ENCODE measurements at places on chromosomes 6 and 20.

DNA sequence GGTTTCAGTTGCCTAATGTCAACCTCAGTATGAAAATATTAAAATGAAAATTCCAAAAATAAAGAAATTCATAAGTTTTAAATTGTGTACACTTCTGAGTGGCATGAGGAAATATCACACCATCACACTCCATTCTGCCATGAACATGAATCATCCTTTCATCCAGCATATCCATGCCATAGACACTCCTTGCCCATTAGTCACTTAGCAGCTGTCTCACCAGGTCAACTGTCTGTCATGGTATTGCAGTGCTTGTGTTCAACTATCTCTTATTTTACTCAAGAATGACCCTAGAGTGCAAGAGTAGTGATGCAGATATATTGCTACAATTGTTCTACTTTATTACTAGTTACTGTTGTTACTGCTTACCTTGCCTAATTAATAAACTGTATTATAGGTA lies 712.4 kb downstream of the EPHA7 start:
- no peak for DNase-seq

DNA sequence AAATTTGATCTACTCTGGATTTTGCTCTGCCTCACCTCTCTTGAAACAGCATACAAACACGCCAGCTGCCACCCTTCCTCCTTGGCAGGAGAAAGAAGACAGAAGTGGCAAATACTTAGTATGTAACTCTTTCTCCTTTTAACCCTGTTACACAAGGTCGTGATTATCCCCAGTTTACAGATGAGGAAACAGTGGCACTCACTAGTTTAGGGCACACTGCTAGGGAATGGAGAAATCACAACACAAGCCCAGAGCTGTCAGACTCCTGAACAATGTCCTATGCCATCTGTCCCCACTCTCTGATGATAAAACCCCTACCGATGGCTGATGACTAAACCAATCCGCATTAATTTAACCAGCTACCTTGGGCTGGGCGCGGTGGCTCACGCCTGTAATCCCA lies 79.7 kb downstream of the FGD2 start:
- DNase-seq, result no peak

GRCh38 chr6:108676555-108676954 lies 115.8 kb downstream of the FOXO3 start:
- DNase-seq, result no peak

DNA sequence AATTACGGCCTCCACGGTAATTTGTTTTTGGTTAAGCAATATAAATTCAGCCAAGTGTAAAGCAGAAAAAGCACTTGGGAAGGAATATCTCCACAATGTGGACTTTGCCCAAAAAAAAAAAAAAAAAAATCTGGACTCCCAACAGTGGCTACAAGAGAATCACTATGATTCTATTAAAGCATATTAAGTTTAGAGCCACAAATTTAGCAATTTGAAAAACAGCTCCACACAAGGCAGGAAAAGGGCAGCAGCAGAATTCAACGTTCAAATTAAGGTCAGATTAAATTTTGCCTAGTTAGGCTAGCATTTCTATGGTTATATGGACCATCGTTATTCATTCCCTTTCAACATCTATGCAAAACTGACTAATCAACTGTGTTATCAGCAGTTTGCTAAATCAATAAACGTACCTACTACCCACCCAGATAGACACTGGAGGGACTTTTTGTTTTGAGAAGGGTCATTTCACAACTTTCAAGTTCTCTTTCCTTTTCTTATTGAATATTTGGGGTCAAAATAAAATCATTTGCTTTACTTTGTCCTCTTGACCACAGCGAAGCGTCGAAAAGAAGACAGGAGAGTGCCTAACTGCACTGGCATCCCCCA lies 1.0 kb downstream of the MCM9 start:
- DNase-seq, result no peak

GRCh38 chr6:107585815-107586435 lies 96.0 kb downstream of the SOBP start:
- DNase-seq, result no peak

- DNase-seq, result no peak
These were observed 62.6 kb downstream of the RIN2 start for GRCh38 chr20:19820555-19821211.

- DNase-seq, result peak; percentile 61
These were observed 3.5 kb downstream of the SOBP start for GRCh38 chr6:107493158-107494057.

DNA sequence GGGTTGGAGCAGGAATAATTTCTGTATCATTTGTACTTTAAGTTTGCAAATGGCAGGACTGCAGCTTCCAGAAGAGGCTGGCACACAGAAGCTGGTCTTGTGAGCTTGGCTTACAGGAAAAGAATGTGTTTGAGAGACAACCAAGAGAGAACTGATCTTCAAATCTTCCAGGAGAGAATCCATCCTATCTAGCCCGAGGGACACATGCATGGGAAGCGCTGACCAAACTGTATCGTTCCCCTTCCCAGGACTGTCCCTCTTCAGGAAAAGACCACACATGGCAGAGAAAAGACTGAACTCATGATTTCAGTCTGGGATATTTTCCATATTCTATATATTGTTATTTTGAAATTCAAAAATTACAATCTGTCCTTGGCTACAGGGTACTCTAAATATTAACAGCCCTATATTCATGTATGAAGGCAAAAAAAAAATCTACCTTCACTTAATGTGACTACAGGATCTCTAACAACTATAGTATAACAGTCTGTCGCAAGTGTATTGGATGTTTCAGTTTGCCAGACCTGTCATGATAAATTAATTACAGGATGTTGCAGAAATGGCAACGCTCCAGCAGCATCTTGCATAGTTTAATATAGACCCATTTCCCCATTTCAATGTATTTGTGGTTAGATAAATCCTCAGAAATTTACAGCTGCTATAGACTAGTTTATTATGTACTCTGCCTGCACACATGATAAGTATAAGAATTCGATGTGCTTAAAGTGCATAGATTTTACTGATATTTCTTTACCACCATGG lies 99.4 kb downstream of the MYB start:
- peak; percentile 72 for DNase-seq

DNA sequence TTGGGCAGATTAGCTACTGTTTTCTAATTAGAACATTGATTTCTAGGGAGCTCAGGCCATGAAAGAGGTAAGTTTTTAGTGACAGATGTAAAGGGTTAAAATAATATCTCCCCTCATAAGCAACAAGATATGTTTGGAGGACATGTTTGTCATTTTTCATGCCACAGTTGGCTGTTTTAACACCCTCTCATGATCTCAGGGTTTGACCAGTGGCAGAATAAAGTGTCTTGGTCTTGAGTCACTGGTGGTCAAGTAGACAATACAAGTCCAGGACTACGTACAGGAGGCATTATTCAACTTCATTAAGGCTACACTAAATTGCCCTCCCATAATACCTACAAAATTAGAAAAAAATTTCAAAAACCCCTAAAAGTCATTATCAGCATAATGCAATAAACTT lies 92.6 kb downstream of the F13A1 start:
- DNase-seq, result no peak

GRCh38 chr6:159461998-159462397 lies 231.0 kb downstream of the SOD2 start:
- no peak for DNase-seq

- peak; percentile 49 for DNase-seq
These were observed 79.7 kb upstream of the FOXP4 start for GRCh38 chr6:41466437-41466990.

Data from fibroblast of the aortic adventitia (primary cell).